Kidney capillary endothelial cell (primary cell): ENCODE measurements at places on chromosomes 6 and 20.

- no peak for DNase-seq
These were observed 119.1 kb downstream of the ADAT2 start for GRCh38 chr6:143331362-143331761.

GRCh38 chr6:89023591-89024441 is 56.7 kb upstream of the PNRC1 start:
- no peak for DNase-seq

DNA sequence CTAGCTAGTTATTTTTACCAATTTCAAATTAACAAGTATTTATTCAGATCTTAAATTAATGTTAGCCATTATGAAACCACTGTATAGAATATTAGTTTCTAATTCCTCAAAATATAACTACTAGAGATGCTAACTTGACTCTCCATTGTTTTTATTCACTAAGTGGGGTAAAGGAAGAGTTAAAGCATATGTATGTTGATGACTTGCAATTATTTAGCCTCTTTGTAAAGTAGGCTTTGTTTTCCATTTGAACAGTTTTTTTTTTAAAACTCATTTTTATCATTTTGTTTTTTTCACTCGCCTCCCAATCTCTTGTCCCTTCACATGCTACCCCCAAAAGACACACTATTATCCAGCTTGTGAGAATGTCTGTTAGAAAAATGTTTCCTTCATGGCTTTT is 3.3 kb downstream of the FAM162B start:
- DNase-seq: no peak

DNA sequence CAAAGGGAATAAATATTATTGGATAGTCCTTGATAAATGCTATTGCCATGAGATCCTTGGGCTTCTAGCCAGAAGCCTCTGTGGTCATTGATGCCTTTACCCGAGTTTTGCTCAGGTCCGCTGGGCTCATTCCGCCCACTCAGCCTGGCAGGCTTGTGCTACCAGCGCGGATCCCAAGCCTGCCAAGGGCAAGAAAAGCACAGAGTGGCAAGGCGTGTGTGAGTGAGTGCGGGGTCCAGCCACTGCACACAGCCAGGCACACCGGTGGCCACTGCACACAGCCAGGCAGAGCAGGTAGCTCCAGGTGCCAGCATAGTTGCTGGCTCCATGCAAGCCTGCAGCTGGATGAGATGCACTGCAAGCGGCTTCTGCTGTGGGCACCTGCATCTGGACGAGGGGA is 38.7 kb downstream of the STK38 start:
- DNase-seq: no peak

DNA sequence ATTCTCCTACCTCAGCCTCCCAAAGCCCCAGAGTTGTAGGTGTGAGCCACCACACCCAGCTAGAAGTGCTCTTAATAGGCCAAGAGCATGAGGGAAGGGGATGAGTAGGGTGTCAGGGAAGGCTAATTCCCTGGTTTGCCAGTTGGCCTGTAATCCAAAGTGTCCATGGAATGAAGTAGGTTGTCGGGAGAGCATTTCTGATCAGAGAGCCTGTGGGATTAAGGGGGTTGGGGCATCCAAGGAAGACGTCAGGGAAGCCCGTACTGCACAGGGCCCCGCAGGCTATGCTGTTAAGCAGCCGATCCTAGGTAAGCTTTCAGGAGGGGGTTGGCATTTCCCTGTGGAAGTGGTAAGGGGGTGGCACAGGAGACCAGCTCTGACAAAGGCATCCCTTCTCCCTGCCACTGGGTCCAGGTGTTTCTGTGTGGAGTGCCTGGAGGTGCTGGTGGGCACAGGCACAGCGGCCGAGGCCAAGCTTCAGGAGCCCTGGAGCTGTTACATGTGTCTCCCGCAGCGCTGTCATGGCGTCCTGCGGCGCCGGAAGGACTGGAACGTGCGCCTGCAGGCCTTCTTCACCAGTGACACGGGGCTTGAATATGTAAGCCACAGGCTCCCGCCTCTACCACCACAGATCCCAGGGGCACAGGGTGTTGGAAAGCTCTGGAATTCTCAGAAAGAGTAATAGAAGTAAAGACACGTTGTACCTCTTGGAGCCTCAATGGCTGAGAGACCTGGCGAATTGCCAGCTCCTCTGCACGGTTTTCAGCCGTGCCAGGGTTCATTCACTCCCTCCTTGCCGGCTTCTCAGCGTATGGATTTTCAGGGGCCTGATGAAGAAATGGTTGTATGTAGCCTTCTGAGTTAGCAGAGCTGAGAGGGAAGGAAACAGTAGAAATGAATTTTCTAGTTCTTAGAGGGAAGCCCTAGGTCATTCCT is 21.4 kb upstream of the MAPRE1 start:
- DNase-seq: no peak
